T-helper 9 cell (primary cell): ENCODE measurements at places on chromosomes 6 and 20.

- no peak for DNase-seq
These were observed 93.1 kb downstream of the PRND start for GRCh38 chr20:4814696-4815252.

- no peak for DNase-seq
These were observed 52.2 kb upstream of the FAM83C start for GRCh38 chr20:35344354-35344837.

- no peak for DNase-seq
These were observed 120.9 kb downstream of the TIAM2 start for GRCh38 chr6:155115893-155116570.

GRCh38 chr6:20169119-20169557 is 43.1 kb downstream of the MBOAT1 start:
- no peak for DNase-seq

- no peak for DNase-seq
These were observed 53.6 kb upstream of the LRRC1 start for GRCh38 chr6:53741034-53741823.

DNA sequence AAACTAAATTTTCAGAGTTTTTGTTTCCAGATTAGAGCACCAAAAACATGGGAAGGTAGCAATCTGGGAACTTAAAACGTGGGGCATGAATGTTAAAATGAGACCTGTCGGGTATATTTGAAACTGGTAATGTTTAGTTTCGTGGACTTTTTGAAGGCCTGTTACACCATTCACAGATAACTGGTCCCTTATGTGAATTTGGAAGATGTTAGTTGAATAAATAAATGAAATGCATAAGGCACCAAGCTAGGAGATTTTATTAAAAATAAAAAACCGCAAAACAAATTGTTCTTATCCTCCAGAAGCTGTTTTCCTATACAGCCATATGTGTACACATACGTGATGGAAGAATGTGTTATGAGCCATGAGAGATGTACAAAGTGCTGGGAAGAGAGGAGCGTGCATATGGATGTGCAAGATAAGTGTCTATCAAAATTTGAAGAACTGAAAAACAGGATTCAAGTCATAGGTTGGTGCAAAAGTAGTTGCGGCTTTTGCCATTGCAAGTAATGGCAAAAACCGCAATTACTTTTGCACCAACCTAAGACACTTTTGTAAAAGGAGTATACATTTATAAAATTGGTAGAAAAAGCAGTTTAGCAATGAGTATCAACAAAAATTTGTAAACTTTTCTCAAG is 700 bp upstream of the MCUR1 start:
- no peak for DNase-seq

DNA sequence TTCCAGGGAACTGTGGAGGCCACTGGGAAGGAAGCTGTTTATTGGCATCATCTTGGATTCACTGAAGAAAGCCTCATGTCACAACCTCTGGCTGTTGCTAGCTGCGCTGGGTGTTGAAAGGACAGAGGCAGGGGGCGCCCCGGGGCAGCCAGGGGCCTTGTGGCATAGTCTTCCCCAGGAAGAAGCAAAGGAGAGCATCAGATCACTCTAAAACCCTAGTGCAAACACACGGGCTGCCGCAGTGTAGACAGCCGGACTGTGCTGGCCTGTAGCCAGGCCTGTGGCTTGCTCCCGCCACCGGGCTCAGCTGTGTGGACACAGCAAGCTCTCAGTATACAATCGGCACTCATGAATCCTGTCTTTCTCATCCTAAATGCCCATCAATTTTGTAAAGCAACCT is 23.8 kb upstream of the SMOC2 start:
- no peak for DNase-seq

DNA sequence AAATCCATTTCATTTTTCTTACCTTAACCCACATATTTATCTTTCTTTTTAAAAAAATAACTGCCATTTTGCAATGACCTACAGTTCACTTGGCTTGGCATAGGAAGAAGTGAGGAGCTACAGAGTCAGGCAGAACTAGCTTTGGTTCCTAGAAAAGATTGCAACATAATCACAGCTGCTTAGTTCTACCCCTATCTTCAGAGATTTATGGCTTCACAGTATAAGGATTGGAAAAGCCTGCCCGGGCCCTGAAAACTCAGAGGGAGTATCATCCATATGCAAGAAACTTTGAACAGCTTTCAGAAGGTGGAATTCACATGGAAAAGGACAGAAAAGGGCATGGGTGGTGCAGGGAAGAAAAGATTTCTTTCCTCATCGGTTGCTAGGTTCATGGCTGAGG is 774.3 kb upstream of the CHD6 start:
- DNase-seq = no peak

DNA sequence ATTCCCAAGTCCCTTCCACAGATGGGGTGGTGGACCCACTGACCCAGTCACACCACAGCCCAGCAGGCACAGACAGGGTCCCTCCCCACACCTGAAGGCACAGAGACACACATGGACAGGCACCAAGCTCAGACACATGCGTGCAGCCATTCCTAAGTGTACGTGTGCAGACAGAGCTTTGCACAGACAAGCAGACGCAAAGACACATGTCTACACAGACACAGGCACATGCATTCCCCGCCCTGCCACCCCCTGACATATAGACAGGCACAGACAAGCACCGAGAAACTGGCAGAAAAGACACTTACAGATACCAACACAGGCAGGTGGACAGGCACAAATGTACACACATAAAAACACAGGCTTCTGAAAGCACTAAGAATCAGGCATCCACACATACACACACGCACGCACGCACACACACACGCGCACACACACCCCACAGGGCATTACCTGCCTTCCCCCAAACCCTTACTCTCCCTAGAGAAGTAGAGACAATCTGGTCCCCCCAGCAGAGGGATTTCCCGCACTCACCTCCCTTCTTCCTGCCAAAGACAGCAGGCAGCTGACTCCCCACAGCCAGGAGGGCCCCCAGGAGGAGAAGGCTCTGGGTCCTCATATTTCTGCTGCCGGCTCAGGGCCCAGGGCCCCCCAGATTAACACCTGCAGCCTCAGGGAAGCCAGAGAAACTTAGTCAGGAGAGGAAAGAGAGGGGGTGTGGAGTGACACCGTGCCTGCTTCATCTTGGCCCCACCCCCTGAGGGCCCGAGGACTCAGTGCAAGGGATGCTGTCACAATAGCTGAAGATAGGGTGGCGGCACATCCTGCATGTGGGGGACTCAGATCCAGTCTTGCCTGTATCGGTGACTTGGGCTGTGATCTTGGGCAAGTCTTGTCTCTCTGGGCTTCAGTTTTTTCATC is at the start of gene WFDC5:
Gene WFDC5 (minus strand): TSS at position 710 of the 921 bp plus-strand sequence. CDS start 91 bp downstream, at position 619.
- no peak for DNase-seq

- no peak for DNase-seq
These were observed 68.8 kb downstream of the TTLL2 start for GRCh38 chr6:167393731-167394130.

DNA sequence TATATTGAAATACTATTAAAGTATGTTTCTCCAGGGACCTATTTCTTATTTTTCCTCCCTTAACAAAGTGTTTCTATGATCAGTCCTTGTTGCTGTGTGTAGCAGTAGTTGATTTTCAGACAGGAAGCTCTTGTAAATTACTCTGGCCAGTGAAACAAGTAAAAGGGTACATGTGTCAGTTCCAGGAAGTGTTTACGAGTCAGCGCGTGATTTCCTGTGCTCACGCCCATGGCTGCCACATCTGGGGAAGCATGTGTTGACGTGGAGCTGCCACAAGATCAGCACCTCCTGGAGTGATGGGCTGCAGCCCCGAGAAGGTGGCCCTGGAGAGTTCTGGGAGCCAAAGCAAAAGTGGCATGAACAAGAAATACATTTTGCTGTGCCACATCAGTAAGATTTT is 38.6 kb upstream of the GGTLC1 start:
- peak; percentile 55 for DNase-seq

DNA sequence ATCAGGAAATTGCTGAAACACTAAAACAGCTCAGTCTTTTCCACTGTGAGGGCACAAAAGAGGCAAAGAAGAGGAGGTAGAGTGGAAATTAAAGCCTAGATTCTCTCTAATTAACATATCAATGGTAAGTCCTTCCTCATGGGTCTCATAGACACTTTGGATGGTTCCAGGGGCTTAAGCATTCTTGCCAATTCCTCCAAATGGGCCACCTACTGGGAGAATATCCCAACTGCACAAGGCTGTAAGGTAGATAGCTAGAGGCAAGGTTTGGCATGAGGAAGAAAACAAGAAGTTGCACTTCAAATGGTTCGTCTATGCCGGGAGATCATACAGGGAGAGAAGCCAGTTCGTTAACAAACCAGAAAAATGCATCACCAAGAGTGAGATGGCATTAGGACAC is 107.6 kb upstream of the KHDRBS2 start:
- no peak for DNase-seq

GRCh38 chr20:25692499-25692898 is 4.2 kb downstream of the ZNF337 start:
- no peak for DNase-seq

DNA sequence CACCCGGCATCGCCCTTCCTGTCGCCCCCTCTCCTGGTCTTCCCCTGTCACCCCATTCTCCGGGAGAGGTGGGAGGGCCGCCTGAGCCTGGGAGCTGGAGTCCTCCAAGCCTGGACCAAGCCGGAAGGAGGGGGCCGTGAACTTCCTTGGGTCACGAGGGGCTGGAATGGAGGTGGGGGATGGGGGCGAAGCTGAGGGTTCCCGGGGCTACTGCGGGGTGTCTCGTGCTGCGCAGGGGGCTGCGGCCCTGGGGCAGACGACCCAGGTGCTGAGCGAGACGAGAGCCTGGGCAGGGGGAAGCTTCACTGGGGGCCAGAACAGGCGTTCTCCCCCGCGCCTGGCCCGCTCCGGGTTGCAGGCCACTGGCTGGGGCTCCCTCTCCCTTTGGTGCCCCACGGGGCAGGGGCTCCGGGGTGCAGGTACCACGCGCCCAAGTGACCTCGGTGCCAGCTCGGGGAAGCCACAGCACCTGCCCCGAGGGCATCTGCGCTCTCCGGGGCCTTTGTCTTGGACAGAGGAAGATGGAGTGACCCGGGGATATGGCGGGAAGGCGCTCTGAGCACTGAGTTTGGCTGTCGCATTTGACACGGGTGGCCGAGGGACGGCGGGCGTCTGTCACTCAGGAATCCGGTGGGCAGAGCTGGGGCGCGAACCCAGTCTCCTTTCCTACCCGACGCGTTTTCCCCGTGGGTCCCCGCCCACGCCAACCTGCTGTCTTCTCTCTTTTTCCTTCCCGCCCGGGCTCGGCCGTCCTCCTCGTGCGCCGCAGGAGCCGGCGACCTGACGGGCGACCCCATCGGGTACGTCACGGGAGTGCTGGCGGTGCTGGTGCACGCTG is 1.2 kb downstream of the SLC35D3 start:
- DNase-seq = no peak

DNA sequence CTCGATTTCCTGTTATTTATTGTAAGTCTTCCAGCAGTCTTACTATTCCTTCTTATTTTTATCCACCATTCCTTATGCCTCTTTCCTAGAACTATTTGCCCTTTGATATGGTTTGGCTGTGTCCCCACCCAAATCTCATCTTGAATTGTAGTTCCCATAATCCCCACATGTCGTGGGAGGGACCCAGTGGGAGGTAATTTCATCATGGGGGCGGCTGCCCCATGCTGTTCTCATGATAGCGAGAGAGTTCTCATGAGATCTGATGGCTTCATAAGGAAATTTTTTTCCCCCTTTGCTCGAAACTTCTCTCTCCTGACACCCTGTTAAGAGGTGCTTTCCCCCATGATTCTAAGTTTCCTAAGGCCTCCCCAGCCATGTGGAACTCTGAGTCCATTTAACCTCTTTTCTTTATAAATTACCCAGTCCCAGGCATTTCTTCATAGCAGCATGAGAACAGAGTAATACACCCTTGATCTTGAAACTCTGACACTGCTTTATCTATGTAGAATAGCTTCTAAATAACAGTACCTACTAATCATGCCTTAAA is 48.8 kb downstream of the PLN start:
- no peak for DNase-seq

DNA sequence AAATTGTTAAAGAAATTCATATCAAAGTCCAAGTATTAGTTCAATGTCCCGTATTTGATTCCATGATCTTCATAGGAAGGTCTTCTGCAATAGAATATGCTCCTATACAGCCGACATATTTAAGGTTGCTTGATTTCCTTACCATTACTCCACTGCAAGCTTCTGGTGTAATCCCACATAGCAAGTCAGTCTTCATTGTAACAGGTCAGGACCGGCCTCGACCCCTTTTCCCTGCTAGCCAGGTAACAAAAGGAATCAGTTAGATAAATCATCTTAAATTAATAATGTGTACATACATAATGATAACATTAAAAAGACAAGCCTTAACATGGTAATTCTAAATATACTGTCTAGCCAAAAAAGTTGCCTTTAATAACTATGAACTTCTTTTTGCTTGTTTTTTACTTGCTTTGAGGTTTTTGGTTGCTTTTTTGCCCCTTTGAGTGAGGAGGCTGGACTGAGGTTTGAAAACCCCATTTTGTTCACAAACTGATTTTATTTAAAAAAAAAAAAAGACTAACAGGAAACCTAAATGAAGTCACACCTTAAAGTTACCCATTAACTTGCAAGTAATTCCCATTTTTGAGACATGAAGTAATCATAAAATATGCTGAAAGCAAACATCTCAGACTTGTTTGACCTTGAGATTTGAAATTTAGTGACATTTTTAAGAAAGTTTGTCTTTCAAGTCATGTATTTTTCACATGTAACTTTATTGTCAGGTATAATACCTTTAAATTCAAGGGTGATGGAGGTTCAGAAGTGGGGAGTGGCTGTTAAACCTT is 19.2 kb upstream of the SNX14 start:
- no peak for DNase-seq

GRCh38 chr6:166354965-166355364 is 12.6 kb upstream of the SFT2D1 start:
- no peak for DNase-seq

DNA sequence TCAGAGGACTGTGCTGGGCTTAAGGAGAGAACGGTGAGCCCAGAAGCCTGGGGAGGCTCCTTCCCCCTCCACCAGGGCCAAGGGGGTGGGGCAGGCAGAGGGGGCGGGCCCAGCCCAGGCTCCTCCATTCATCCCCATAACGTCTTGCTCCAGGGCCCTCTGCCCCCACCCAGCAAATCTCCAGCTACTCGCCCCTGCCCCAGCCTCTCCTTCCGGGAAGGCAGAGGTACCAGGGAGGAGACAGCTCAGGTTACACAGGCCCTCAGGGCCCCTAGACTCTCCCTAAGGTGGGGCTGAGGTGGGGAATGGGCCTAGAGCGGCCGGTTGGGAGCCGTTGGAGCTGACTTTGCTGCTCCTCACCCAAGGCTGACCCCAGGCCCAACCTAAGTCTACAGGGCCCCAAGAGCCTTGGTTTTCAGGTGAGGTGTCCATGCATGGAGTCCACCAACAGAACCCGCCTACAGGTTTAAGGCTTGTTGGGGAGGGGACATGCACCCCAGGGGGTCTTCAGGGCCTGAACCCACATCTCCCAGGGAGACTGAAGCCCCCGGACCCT is 1.2 kb downstream of the LAMA5 start:
- no peak for DNase-seq

DNA sequence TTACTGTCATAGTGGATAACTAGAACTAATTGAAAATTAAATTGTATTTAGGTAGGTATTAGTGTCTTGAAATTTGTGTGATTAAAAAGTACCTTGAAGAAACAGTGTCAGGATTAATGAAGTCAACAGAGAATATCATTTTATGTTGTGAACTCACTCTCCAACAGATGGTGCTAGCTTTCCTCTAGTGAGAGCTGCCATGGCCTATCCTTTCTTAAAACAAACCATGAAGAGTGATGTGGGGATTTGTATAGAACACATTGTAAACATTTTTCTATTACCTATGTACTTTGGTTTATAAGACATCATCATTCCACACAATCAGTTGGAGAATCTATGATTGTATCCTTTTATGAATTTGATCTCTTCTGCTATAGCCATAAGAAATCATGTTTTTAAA is 4.8 kb upstream of the SRSF12 start:
- no peak for DNase-seq
